ENCODE measurements at places on chromosomes 11 and 22.

GRCh38 chr11:45580399-45580798 is 85.0 kb downstream of the CHST1 start:
- DNase-seq = no peak

DNA sequence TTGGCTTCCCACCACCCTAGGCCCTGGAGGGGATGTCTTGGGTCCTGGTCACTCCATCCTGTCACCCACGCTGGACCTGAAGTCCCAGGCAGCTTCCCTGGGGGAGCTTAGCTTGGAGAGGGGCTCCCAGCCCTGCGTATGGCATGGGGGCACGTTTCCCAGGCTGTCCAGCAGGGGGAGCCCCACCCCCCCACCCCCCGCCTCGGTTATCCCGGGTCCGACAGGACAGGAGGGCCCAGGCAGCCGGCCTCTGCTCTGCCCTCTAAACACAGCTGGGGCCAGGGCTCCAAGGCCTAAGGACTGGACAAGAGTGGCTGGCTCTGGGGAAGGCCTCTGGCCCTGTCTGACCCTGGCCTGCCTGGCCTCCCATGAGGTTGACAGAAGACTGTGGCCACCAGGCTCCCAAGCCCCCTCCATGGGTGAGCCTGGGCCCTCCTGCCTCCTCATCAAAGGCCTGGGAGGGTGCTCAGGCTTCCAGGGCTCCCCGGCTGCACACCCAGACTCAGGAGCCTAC is 104.8 kb downstream of the NECTIN1 start:
- no peak for DNase-seq

DNA sequence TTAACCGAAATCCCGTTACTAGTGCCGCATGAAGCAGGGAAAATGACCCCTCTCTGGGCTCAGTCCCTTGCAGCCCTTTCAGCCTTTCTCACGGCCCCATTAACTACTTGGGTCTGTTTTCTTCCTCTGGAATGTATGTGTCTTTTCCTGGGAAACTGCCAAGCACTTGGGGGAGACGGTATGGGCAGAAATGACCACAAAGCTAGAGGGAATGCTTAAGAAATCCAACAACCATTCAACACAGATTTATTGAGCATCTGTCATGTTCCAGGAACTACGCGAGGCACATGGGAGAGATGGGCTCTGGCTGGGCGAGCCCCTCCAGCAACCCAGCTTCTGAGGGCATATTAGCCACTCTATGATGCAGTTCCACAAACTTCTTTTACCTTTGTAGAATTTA is 462.6 kb downstream of the BUD13 start:
- DNase-seq = no peak

- DNase-seq = no peak
These were observed 1.3 kb downstream of the FAM181B start for GRCh38 chr11:82732348-82732733.

DNA sequence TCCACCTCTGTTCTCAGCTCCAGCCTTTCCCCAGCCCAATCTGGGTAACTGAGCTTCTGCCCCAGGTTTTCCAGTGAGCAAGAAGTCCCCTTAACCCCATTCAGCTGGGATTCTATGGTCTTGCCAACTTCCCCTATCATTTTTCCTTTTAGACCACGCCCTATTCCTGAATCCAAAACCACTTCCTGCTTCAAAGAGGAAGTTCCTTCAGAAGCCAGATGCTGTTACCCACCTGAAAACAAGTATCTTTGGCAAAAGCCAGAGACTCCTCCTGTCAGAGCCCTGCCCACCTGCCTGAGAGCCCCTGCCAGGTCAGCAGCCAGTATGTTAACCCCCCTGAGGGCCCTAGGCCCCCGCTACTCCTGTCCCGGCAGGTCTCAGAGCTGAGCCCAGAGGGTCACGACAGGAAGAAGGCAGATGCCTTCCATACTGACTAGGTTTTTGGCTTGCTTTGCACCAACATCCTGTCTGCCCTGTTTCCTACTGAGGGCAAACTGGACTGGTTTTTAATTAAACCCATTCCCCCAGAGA is 20.3 kb upstream of the MICAL2 start:
- no peak for DNase-seq

DNA sequence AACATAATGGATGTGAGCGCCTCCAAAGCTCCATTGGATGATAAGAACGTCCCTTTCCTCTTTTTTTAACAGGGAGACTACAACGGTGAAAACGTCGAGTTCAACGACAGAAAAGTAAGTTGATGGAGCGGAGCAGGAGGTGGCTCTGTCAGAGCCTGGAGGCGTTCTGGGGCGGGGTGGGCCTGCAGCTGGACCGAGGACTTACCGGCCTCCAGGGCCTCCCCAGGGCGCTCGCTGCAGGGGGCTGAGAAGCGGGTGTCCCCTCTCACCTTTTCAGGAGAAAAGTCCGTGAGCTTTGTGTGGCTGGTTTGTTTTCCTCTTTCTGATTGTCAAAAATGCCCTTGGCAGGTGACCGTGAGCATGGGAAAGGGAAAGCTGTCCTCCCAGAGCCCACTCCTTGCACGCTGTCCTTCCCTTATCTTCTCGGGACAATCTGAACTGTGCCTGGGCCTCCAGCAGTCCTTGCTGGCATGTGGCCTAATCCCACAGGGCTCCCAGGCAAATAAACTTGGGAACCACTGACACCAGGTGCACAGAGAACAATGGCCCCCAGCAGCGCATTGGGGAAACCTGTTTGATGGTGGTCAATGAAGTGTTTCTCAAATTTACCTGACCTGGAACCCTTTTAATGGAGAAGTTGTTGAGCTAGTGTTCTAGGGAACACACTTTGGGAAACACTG is 38.4 kb downstream of the ANO1 start:
- DNase-seq = no peak

DNA sequence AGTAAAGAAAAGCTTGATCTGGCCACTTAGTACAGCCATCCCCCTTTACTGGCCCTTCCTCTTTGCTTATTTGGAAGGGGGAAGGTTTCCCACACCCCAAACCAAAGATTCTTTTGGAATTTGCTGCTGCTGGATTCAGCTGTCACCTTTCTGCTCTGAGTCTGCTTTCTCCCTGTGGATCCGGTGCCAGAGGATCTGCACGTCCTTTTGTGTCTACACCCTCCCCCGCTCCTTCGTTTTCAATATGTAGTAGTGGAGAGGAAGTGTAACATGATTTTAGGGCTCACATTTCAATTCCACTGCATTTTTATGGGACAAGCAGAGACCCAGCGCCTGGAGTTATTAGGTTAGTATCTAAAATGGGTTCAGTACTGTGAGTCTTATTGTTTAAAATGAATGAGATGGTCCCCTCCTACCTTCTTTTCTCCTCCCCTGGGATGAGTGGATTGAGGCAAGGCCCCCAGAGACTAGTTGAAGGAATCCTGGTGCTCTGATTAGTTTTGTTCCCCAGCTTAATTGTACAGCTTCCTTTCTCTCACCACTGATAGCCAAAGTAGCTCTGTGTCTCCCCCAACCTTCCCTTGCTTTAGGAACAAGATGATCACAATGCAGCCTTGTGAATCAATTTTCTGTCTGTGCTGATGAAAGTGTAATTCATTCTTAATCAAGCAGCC is 30.5 kb upstream of the CABP7 start:
- DNase-seq = no peak

DNA sequence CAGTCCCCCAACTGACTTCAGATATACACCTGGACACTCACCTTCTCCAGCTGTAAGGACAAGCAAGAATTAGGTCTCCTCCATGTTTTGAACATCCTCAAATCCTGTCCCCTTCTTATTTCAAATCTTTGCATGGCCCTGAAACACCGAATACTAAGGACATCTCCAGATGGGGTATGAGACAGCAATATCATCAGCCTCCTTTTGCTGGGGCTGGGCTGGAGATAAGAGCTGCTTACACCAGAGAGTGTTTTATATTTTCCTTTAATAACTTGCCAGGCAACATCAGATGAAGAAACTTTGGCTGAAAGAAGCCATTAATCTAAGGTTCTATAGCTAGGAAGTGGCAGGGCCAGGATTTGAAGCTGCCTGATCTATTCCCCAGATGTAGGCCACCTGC is 21.6 kb downstream of the TUG1 start:
- DNase-seq = no peak

DNA sequence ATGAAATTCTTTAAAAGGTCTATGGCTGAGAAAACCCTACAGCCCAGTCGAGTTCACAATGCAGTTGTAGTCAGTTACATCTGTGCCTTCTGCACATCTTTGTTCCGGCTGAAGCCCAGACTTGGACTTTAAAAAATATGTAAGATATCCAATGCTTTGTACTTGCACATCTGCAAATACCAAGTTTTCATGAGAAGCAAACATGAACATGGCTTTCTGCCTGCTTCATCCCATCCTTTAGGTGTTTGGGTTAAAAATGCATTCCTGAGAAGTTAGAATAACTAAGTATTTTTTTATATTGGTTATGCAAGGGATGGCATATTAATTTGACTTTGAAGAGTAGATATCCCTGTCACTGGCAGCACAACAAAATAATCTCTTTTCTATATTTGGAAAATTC is 528.4 kb downstream of the METTL15 start:
- no peak for DNase-seq

DNA sequence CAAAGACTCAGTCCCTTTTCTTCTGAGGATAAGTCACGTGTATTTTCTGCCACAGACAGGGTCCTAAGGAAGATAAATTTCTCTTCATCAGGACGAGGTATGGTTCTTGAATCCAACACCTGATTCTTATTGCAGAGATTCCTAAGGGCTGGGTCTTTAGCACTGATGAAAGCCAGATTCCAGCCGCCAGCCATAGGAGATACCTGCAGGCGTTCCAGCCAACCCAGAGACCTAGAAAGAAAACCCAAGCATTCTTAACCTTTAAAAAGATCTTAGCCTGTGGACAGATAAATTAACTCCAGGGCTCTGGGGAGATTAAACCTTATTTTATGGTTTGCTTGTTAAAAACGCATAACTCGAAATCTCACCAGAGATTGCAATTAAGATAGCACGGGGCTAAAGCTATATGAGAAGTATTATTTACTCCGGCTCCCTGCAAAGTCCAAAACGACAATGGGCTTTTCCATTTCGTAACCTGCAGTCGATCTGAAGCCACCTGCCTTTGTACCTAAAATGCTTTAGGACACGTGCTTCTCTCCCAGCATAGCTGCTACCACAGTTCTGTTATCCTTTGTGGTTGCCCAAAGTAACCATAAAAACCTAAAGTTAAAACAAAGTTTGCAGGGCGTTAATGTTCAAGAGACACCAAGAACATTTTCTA is 104.5 kb downstream of the NXPE2 start:
- DNase-seq = no peak

GRCh38 chr11:33984682-33985389 is 66.7 kb upstream of the CAPRIN1 start:
- DNase-seq = no peak

DNA sequence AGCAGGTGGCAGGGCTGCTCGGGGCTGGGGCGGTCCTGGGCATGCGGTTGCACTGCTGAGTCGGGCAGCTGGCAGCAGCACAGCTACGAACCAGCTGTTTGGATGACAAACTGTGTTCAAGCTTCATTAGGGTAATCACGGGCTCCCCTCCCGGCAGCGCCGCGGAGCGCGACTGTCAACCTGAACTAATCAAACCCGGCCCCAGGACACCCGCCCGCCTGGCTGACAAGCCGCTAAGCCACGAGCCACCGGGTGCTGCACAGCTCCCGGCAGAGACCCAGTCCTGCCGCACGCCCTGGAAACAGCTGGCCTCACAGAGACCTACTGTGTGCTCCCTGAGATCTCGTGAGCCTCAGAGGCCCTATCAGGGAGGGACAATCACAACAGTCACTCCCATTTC is 60.6 kb upstream of the TCF20 start:
- DNase-seq = no peak

- DNase-seq = no peak
These were observed 13.0 kb downstream of the OR52N4 start for GRCh38 chr11:5767056-5767455.

GRCh38 chr11:8809241-8809938 is 101.6 kb upstream of the AKIP1 start:
- DNase-seq = no peak

DNA sequence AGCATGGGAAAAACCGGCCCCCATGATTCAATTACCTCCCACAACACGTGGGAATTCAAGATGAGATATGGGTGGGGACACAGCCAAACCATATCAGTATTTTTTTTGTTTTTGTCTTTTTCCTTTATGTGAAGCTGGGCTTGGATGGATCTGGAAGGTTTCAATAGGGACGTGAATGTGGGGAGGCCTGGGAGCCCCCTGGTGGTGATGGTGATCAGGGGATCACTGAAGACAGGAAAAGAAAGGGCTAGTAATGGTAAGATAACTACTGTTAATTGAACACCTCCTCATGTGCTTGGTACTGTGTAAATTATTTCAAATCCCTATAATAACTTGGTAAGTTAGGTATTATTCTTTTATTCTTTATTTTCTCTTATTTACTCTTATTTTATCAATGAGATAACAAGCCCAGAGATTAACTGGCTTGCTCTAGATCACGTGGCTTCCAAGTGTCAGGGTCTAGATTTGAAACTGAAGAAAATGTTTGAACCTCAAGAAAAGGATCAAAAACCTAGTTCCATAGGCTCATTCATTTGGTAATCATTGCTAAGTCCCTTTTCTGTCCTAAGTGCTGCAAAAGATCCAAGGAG is 364.2 kb downstream of the TENM4 start:
- no peak for DNase-seq

- no peak for DNase-seq
These were observed 1.5 kb upstream of the PLCB3 start for GRCh38 chr11:64249563-64250414.

GRCh38 chr22:27130906-27131305 is 473.5 kb downstream of the MIAT start:
- DNase-seq = no peak

DNA sequence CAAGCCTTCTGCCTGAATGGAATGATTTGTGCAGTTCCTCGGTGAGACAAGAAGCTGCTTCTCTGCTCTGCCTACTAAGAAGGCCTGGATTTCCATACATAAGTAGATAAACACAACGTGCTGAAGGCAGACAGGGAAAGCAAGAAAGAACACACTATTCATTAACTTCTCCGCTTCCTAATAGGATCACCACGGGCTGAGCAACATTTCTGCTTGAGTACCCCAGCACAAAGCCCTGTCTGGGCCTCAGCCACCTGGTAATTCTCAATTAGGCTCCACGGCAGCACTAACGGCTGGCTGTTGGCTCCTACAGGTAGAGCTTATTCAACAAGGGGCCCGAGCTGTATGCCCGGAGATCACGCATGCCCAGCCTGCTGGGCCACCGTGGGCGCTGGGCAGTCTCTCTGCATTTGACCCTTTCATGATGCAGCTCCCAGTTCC is 1156.6 kb downstream of the TBC1D22A start:
- DNase-seq = no peak

GRCh38 chr11:65808744-65809341 is 22.0 kb downstream of the OVOL1 start:
- no peak for DNase-seq

DNA sequence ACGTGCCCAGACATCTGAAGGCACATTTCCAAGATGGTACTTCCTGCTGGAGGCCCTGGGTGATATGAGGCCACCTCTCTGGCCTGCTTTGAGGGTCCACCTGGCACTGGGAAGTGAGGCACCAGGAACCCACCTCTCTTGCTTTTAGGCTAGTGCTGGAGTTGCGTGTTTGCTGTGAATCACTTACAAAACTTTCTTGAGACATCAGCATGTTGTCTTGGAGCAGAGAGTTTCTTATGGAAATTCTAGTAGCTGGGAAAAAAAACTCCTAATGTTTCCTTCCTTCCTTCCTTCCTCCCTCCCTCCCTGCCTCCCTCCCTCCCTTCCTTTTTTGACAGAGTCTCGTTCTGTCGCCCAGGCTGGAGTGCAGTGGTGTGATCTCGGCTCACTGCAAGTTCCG is 341.3 kb downstream of the MIAT start:
- no peak for DNase-seq

GRCh38 chr22:17268501-17269223 is 49.4 kb upstream of the ADA2 start:
- DNase-seq = no peak

Data from stimulated activated CD8-positive, alpha-beta memory T cell treated with anti-CD3 and anti-CD28 coated beads, Interleukin-7, amount 100 ng/mL, for 48 hours (primary cell).